Transverse colon (tissue), 4 donors: ENCODE measurements at places on chromosomes 13 and 19. TPM values are rescaled to one million over a fixed set of nuclear protein-coding genes. Genes with fewer than 3 reads are reported as not detected.

Gene FCER2
- total RNA-seq: 0.27 TPM

Gene SERPINE3
- total RNA-seq: not detected

DNA sequence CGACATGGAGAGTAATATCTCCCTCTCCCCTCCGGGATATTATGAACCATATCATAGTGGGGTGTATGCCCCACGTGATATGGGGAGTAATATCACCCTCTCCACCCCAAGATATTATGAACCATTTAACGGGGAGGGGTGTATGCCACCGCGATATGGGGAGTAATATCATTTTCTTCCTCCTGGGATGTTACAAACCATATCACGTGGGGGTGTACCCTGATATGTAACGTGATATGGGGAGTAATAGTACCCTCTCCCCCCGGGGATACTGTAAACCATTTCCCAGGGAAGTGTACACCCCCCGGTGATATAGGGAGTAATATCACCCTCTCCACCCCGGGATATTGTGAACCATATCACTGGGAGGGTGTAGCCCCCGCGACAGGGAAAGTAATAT, 62.1 kb downstream of the ERICH4 start:
- DNase-seq: no peak

DNA sequence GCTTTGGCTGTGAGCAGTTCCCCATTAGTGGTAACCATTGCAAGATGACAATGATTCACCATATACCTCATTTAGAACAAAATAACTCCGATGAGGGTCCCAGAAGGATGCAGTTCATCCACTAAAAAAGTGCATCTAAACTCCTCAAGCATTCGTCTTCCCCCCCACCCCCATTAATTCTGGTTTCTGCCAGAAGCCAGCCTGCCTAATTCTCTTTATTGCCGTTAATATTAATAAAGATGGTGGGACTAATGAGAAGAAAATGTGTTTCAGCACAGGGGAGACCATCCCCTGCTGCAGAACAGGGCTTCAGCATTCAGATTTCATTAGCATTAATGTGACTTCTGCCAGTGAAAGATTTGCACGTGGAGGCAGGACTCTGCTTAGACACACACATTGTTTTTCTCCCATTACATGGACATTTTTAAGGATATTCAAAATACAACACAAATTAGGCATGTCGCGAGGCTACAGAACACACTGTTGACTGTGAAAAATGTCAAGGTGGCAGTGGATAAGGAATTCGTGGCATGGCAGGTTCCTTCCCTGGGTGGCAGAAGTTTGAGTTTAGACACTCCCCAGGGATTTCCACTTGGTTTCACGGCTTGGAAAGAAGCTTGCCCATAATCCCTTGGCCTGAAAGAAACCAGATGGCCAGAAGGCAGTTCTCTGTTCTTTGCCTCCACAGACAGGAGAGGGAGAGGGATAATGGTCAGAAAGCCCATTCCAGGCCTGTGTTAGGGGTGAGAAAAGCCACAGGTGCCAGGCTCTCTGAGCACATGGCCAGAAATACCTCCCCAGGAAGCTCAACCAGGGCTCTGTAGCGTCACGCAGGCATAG, 236.5 kb downstream of the FOXO1 start:
- DNase-seq: no peak

GRCh38 chr19:610801-611480, 21.3 kb downstream of the HCN2 start:
- peak; percentile 54 for DNase-seq

GRCh38 chr19:16914421-16914820, 25.6 kb downstream of the F2RL3 start:
- DNase-seq: no peak

GRCh38 chr19:6276447-6276846, 3.3 kb downstream of the MLLT1 start:
- DNase-seq: peak; percentile 56
